NCI-H524 (cell line): ENCODE measurements at places on chromosomes 3 and 15.

DNA sequence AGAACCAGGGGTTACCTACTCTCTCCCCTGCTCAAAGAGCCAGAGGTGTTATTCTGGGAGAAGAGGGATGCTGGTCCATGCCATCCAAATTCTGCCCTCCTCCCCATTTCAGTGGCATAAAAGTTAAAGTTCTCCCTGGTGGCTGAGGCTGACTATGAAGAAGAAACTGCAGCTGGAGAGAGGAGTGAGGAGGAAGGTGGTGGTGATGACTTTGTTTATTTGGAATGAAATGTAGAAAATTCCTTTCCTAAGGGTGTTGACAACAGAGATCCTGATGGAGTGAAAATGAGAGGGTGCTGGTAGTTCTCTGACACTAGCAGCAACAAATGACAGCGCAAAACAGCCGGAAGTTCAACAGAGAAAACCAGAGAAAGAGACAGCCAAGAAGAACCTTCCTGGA is 100.4 kb downstream of the PCCB start:
- DNase-seq, result no peak

DNA sequence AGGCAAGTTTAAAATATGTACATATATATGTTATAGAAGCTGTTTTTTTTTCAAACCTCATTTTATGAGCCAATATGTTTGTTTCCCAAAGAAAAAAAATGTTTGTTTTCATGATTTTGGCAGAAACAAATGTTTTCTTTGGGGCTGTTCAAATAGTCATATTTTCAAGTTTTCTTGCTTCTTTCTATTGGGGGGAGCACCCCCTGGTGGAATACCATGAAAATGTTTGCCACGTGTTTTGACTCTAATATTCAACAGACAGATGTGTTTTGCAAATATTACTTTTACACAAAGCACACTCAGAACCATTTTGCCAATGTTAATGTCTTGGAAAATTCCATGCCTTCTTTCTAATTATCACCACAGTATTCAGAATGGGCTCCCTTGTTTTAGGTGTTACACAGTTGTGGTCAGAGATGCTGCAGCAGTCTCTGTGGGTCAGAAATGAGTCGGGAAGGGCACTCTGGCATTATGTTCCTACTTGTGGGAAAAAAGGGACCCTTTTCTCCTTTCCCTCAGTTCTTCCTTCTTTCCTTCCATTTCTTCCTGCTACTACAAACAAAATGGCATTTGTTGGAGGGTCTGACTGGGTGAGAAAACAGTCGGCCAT is 817.0 kb downstream of the TUSC7 start:
- peak; percentile 45 for DNase-seq

GRCh38 chr3:157354722-157355121 is 81.9 kb upstream of the PTX3 start:
- peak; percentile 55 for DNase-seq

DNA sequence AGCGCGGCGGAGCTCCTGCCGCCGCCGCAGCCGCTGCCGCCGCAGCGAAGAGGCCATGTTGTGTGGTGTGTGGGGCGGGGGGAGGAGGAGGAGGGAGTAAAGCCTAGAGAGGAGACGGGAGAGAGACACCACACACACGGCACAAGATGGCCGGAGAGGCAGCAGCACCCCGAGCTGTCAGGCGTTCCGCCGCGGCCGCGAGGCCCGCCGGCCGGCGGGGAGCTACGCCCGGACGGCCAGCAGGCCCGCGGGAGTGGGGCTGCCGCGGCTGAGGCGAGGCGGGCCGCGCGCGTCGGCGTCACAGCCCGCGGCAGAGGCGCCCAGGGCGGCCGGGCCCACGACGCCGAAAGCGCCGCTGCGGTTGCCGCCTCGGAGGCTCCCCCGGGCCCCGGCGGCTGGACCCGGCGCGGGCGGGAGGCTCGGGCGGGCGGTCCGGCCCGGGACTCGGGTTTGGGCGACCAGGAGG is 17.4 kb upstream of the CHD2 start:
- no peak for DNase-seq

GRCh38 chr3:44983484-44983941 is 7.5 kb downstream of the EXOSC7 start:
- DNase-seq, result no peak

GRCh38 chr3:179493260-179493659 is 42.0 kb upstream of the GNB4 start:
- DNase-seq, result no peak

DNA sequence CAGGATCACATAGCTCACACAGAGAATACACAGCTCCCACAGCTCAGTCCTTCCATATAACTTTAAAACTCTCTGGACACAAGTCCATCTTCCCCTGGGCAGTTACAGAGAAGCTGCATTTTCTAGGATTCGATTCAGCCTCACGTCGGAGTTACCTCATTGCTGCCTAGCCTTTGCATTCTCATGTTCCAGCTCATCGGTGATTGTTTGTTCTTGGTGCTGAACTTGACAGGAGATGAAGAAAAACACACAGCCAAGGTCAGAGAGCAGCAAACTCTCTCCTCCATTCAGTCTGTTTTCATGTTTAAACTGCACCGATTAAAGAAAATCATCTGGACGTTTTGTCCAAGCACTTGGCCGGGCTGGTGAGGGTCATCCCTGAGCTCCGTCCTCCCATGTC is 375.5 kb upstream of the CFAP20DC start:
- DNase-seq, result no peak

GRCh38 chr3:127449486-127450212 is 140.9 kb downstream of the TPRA1 start:
- DNase-seq, result no peak

GRCh38 chr3:183548262-183548769 is 7.2 kb downstream of the KLHL6 start:
- DNase-seq, result no peak

- DNase-seq, result no peak
Measured at GRCh38 chr3:53597136-53597915, 102.9 kb downstream of the CACNA1D start.

GRCh38 chr3:8562081-8562595 is 60.5 kb downstream of the LMCD1 start:
- no peak for DNase-seq

- DNase-seq, result no peak
Measured at GRCh38 chr15:62799037-62799436, 243.5 kb upstream of the TPM1 start.

DNA sequence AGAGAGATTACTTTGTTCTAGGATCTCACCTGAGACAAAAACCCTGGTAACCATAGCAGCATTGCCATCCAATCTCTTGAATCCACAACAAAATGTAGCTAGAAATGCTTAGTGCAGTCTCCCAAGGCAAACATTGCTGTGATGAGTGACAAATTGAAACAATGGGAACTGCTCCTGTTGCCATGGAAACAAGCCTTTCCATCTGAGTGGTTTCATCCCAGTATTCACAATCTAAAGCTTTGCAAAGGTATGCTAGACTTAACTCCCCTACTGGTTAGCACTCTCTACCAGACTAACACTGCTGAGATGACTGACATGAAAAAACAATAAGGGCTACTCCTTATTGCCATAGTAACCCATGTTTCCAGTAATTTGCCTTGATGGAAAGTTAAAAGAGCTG is 172.6 kb upstream of the CNTN3 start:
- DNase-seq, result peak; percentile 33

- no peak for DNase-seq
Measured at GRCh38 chr3:169699070-169699469, 35.6 kb upstream of the MECOM start.
